Mucosa of gallbladder (tissue), 1 donor: ENCODE measurements at places on chromosomes 11 and 22.

DNA sequence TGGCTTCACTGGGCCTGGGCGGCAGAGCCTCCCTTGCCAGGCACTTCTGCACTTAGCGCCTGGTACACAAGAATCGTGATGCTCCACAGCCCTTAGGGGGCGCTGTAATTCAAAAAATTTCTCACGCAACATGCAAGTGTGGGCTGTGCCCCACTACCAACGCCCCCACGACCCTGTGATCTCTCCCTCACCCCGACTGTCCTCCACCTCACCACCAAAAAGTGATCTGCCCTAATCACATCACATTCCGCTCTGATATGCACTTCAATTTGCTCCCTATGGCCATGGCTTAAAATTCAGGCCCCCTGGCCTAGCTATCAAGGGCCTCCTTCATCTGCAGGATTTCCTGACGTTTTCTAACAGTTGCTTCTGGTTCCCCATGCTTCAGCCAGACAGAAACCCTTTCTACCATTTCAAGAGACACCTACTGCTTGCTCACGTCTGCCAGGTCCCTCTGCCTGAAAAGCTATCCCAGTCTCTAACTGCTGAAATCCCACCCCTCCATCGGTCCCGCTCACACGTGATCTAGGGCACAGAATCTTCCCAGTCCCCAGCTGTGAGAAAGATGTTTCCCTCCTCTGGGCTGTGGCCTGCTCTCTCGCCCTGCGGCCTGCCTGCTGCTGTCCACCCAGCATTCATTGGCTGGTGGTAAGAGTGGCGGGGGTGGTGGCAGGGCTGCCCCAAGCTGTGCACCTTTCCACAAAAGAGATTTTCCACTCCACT, 27.9 kb upstream of the LRRC32 start:
- no peak for DNase-seq

- no peak for DNase-seq
Observed at GRCh38 chr11:128714881-128715280, 21.0 kb downstream of the FLI1 start.

- DNase-seq: no peak
Observed at GRCh38 chr22:31199187-31199586, 12.9 kb upstream of the LIMK2 start.

DNA sequence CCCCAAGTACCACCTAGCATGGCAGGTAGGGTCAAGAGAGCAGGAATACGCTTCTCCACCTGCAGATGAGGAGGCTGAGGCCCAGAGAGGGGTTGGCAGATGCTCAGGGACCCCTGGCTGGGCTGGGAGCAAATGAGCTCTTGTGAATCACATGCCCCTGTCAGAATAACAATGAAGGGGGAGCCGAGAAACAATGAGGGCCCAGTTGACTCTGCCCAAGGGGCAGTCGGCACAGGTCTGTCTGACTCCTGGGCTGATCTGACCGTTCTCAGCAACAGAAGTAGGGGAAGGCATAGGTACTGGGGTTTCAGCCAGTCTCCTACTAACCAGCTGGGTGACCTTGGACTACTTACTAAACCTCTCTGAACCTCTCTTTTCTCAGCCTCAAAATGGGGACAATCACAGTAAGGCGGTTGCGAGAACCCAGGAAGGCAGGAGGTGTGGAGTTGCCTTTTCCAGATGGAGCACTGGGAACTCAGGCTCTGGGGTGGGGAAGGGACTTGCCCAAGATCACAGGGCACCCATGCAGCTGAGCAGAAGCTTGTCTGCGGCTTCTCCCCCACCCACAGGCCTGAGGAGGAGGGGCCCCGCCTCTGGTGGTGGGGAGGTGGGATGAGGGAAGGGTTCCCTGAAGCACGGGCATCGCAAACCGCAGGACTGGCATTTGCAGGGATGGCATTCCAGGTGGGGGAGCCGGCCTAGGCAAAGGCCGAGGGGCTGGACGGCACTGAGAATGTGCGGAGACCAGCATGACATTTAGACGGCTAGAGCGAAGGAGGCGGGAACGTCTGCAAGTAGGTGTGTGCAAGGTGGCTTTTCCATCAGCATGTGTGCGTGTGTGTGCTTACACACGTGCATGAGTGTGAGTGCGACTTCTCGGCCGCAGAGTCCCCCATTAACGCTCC, 163.0 kb downstream of the MN1 start:
- DNase-seq: no peak

DNA sequence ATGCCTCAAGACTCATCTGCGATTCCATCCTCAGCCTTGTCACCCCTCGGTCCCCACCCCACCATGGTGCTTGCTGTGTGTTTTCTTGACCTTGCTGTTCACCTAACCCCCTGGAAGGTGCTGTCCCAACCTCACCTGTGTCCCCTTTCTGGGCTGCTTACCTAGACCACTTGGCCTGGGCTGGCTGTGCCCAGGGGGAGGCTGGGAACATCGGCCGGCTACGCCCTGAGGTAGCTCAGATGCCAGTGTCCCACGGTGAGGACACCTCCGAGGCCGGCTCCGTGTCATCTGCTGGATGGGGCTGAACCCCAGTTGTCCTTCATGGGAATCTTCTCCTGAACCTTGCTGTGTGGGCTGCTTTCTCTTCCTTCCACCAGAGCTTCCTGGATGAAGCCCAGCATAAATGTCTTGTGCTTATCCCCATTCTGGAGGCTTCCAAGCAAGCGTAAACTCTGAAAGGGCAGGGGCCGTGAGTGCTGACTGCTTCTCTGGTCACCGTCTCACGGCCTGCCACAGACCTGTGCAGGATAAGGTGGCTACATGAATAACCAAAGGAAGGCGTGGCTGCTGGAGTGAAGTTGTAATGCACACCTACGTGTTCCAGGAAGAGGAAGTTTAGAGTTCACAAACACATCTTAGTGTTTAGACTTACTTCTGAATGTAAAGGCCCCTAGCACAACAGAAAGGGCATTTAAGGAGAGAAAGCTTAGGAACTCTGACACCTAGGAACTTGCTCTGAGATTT, 724.3 kb downstream of the TBC1D22A start:
- no peak for DNase-seq

- no peak for DNase-seq
Observed at GRCh38 chr11:43222215-43222614, 89.6 kb upstream of the API5 start.

DNA sequence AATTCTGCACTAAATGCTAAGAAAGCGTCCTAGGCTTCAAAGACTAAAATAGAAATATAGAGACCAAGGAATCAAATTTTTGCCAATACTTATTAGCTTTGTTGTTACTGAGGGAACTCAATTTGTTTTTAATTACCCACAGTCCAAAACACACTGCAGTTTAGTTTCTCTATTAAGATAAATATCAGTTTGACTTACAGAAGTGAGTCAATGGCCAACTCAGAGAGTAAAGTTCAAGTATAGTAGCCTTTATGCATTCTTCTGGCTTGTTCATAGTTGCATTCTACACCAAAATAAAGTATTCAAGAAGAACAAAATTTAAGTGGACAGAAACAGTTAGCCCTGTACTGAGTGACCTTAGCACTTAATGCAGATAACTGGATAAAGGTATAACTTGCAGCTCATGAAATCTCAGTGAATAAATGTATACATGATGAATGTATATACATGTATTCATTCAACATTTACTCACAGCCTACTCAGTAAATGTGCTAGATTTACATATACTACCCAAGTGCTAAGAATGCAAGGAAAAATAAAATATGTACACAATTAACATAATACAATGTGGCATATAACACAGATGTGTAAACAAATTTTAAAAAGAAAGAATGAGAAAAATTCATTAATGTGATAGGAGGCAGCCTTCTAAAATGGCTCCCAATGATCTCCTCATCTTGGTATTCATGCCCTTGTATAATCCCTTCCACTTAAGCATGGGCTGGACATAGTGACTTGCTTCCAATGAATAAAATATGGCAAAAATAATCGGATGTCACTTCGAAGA, 9.7 kb upstream of the RNF141 start:
- DNase-seq: no peak

- no peak for DNase-seq
Observed at GRCh38 chr11:19460718-19461405, 220.1 kb upstream of the E2F8 start.

GRCh38 chr22:38973289-38974169, 8.6 kb upstream of the APOBEC3B start:
- DNase-seq: peak; percentile 51

- no peak for DNase-seq
Observed at GRCh38 chr11:28482666-28483065, 374.5 kb downstream of the METTL15 start.

DNA sequence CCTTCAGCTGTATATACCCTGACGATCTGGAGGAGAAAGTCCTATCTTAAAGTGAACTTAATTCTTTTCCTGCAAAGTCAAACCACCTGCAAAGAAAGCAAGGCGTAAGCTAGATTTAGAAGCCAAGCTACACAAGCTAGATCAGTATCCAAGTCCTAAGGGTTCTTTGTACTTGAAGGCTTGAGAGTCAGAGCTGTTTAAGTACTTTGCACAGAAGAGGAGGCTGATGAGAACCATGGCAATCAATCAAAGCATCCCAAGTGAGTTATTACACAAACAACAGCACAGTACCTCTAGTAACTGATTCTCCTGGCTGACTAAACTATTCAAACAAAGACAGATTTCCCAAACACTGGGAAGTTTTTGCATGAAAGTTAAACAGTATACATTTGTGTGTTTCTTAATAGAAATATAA, 1.9 kb downstream of the CDON start:
- no peak for DNase-seq

GRCh38 chr11:80155412-80156017, 714.7 kb upstream of the TENM4 start:
- no peak for DNase-seq

- DNase-seq: no peak
Observed at GRCh38 chr11:72818971-72819370, 4.8 kb downstream of the ATG16L2 start.

DNA sequence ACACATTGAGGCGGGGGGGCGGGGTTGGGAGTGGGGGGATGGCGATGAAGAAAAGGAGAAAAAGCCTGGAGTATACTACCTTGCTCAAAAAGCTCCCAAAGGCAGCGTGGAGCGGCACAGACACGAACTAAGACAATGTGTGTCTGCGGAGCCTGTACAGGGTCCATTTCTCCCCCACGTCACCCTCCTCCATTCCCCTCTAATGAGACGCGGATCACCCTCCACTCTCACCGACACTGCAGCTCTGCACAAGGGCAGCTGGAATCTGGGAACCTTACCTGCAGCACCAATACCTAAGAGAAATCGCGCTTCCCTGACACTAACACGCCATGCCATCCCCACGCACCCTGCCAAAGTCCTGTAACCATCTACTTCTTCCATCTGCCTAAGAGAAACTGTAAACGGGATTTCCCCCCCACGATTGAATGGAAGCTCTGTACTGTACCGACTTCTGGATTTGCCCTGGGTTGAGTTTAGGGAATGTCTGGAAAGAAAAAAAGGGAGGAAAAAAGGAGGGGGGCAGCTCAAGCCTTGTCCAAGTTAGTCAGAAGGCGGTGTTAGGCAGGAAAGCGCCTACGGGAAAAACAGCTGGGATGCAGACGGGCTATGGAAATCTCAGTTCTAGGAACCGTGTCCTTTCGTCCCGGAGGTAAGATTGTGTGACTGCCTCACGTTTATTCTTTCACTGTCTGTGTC, 125.7 kb upstream of the C11orf58 start:
- DNase-seq: no peak

GRCh38 chr11:94785509-94785908, 17.4 kb downstream of the AMOTL1 start:
- DNase-seq: no peak

DNA sequence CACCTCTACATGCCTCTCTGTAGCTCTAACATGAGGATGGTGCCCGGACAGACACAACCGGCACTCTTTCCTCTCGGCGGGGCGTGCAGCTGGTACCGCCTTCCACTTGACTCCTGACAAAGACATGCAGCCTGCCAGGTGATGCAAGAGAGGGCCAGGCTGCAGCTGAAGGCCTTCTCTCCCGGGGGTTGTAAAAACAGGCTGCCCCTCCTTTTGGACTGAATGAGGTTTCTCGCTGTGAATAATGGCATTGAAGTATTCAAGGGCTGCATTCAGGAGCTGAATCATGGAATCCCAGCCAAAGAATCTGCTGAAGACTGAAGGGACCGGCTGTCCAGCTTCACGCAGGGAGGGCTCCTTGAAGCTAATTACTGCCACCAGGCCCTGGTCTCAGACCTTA, 110.9 kb downstream of the GALNT18 start:
- no peak for DNase-seq

- no peak for DNase-seq
Observed at GRCh38 chr11:7651140-7651551, 22.2 kb downstream of the CYB5R2 start.

GRCh38 chr11:66219846-66220565, 48.4 kb upstream of the RAB1B start:
- no peak for DNase-seq

GRCh38 chr22:24444729-24445466, 17.5 kb downstream of the ADORA2A start:
- no peak for DNase-seq

DNA sequence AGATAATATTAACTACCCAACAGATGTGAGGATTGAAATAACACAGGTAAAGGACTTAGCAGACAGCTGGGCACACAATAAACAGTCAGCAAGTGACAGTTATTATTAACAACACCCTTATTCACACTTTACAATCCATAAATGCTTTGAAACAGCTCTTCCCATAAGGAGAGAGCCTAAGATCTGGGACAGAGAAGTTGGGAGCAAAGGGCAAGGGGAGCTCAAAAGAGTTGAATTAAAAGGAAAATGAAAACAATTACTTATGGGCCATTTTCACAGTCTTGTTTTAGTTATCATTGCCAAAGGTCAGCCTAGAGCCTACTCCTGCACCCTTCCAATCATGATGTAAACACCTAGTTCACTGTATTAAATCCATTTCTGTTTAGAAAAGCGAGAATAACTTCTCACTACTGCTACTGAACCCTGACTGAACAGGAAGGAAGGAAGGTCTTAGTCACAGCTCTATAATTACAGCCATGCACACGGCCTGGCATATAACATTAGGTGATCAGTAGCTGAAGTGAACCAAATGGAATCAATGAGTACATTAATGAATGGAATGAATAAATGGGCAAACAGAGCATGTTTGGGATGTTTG, 111.3 kb downstream of the PLEKHA7 start:
- DNase-seq: no peak

GRCh38 chr11:16372355-16372754, 16.0 kb upstream of the SOX6 start:
- no peak for DNase-seq

DNA sequence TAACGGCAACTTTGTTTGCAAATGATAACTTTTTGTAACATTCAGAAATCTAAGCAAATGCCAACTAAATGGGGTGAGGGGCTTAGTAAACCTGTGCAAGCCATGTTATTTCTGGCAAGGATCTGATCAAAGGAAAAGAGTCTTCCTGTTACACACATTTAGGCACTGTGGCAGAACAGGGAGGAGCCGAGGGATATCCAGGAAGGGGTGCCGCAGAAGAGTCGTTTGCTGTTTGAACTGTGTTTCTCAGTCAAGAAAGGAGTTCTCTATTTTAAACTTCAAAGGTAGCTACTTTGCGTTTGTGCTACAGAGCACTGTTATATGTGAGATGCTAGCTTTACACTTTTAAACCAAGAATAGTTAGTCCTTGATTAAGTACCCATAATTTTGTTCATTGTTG, 175.5 kb downstream of the ETS1 start:
- DNase-seq: no peak

- no peak for DNase-seq
Observed at GRCh38 chr11:99925968-99926367, 761.1 kb upstream of the ARHGAP42 start.

GRCh38 chr22:44753189-44754042, 1.0 kb downstream of the ARHGAP8 start:
- DNase-seq: peak; percentile 61

GRCh38 chr11:107157146-107157808, 139.0 kb upstream of the GUCY1A2 start:
- no peak for DNase-seq

- DNase-seq: peak; percentile 4
Observed at GRCh38 chr11:44624761-44625221, 59.3 kb downstream of the CD82 start.

GRCh38 chr11:90134478-90135003, at the start of gene NAALAD2:
TSS of gene NAALAD2 (plus strand) at chr11:90134663. CDS start at chr11:90134759, 96 bp downstream.
- no peak for DNase-seq
